ENCODE measurements at places on chromosomes 16 and 17.

GRCh38 chr17:1755827-1756262 is 6.0 kb upstream of the SERPINF1 start:
- DNase-seq, result no peak

DNA sequence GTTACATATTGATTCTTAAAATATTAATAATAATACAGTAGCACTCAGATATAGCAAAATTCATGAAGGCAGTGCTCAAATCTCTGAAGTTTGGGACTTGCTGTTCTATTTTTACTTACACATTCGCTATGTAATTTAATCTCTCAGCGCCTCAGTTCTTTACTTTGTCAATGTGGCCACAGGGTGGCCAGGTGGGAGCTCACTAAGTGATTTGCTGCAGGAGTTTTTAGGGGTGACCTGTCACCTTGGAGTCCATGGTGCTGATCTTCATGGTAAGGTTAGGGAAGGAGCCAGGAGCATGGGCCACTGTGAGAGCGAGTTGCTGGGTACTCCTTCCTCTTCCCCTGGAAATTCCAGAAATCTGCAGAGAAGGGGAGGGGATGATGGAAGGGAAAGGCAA is 28.1 kb downstream of the VWA3A start:
- no peak for DNase-seq

DNA sequence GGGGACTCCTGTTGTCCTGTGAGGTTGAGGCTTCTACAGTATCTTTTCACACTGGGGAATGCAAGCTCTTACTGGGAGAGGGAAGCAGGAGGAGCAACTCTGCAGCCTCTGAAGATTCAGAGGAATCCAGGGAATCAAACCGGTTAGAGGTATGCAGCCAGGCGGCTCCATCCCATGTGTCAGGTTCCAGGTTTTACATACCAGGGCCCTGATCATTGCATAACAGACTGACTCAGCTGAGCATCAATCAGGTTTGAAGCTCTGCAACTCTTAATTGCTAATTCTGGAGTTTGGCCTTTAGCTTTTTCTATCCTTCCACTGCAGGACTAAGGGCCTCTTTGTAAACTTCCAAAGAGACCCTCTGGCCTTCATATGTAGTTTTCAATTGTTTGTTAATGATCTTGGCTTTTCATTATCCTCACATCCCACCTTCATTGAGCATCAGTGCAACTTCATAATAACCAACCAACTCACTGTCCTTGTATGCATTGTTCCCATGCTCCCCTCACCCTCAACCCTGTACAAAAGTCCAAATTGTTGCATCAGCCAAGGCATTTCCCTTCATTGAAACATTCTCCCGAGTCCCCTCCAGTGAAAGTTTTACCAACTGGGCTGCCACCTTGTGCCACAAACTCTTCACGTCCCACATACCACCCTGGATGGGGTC is 59.7 kb upstream of the DHX40 start:
- no peak for DNase-seq

DNA sequence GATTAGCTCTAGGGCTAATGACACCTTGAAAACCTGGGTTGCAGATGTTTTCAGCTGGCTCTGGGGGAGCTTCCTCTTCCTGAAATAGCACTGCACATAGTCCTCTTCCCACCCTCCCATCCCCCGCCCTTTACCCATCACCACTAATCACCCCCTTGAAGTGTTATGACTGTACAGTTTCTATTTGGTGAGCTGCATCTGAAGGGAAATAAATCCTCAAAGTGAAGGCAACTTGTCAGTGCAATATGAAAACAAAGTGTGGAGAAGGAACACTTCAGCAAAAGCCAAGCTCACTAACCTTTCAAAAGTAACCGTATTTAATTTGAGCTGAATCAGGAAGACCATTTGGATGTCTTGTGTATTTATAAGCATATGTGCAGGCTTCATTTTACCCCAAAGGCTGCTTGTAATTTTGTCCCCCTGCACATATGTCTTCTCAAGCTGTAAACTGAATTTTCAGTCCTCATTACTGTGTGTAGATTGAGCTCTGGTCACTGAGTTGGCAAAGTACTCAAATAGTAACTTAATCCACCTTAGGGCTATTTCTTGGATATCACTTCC is 44.1 kb upstream of the CA10 start:
- no peak for DNase-seq

DNA sequence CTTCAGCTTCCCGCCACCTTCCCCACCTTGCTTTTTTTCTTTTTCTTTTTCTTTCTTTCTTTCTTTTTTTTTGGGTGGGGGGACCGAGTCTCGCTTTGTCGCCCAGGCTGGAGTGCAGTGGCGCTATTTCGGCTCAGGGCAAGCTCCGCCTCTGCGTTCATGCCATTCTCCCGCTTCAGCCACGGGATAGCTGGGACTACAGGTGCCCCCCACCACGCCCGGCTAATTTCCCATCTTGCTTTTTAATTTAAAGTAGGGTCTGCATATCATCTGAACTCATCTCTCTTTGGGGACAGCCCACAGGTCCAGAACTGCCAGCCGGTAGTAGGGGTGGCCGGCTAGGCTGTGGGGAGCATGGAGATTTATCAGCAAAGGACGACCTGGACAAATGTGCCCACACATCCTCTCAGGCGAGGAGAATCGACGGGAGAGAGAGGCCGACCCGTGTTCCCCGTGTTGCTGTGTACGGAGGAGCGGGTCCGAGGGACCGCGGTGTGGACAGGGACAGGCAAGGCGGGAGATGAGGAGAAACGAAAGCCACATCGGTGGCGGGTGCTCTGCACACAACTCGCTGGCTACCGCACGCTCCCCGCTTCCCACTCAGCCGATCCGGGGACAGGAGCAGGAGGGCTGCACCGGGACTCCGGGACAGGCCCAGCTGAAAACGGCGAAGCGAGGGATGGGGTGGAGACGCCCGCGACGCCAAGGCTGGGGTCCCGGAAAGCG is 2.4 kb downstream of the MT1M start:
- no peak for DNase-seq

DNA sequence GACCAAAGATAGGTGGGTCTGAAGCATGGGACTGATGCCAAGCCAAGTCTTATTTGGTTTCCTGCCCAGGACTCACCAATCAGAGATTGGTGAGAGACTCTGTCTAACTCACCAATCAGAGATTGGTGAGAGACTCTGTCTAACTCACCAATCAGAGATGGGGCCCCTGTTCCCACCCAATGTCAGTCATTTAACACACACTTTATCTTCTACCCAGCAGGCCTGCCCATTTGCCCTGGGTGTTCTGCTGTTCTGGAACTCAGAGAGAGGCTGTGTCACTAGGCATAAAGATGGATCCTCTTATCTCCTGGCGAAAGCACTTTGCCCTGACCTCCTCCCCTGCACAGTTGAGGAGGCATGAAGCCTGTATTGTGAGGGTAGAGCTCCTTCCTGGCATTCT is 5.4 kb upstream of the RHOT1 start:
- DNase-seq, result no peak

GRCh38 chr16:61952841-61953240 is 83.4 kb downstream of the CDH8 start:
- DNase-seq, result no peak

DNA sequence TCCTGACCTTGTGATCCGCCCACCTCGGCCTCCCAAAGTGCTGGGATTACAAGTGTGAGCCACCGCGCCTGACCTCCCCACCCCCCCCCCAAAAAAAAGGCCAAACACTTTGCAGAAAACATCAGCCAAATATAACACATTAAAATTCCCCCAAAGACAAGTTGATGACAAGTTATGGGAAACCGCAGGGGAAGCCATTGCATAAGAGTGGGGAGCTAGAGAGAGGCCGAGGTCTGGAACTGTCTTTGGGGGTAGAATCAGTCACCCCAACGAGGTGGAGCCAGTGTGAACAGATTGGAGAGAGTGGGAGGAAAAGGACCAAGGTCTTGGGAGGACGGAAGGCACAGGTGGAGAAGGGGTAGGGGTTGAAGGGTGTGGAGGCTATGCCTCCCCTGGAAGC is 2.8 kb downstream of the DRC3 start:
- DNase-seq, result no peak

Data from NCI-H1092 (cell line).